ENCODE measurements at places on chromosomes 3 and 15.
A peak's percentile ranks its signal among the peaks of the same experiment; 100 is the strongest.

GRCh38 chr3:66464512-66464894 is 36.3 kb downstream of the LRIG1 start:
- DNase-seq, result no peak

DNA sequence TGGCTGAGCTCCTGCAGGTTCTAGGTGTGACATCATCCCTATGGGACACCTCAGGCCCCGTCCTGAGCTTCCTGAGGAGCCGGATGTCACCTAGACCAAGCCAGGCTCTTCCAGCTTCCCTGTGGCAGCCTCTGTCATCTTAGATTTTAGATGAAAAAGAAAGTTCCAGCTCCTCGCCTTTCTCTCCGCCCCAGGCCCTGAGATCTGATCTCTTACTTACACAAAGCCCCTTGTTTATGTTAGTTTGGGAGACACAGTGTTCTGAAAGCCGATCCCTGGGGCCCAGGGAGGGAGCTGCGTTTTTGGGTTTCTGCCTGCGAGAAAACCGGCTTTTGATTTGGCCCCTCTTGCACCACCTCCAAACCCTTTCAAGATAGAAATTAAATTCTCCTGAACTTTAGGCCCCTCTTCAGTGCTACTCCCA is 40.2 kb upstream of the FAM107A start:
- no peak for DNase-seq

DNA sequence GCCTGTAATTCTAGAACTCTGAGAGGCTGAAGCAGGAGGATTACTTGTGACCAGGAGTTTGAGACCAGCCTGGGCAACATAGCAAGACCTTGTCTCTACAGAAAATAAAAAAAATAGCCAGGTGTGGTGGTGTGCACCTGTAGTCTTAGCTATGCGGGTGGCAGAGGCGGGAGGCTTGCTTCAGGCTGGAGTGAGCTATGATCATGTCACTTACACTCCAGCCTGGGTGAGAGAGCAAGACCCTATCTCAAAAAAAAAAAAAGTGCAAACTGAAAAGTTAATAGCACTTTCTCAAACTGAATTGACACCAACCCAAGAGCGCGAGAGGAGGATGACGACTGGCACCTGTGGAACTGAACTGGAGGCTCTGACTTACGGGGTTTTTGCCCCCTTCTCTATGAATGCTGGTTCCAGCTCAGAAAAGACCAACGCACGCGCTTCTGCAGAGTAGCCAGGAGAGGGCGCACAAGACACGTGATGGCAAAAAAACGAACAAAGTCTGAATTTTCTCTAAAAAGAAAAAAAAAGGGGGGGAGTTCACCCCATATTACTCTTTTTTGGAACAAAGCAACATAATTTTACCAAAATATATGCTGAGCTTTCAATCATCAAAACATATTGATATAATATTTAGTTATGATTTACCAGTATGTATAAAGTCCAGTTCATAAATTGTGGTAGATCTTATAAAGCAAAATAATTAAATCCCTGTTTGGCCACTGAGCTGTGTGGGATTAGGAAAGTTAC is 23.7 kb downstream of the CFAP92 start:
- peak; percentile 68 for DNase-seq

DNA sequence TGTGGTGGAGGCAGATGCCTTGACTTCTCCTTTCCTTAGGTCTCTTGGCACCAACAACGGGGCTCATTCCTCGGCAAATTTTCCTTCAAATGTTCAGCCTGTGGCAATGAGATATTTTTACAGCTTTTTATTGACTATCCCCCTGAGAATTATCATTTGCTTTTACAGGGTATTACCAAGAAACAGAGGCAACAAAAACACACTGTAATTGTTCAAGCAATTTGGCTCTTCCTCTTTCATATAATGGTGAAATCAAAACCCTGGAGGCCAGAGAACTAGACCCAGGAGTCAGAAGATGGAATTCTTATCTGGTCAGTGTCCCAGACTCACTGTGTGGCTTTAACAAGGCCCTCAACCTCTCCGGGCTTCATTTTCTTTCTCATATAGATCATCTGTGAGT is 40.1 kb downstream of the TRIM42 start:
- DNase-seq, result no peak

Data from GM13977 (cell line).